ENCODE measurements at places on chromosomes 4 and X.

DNA sequence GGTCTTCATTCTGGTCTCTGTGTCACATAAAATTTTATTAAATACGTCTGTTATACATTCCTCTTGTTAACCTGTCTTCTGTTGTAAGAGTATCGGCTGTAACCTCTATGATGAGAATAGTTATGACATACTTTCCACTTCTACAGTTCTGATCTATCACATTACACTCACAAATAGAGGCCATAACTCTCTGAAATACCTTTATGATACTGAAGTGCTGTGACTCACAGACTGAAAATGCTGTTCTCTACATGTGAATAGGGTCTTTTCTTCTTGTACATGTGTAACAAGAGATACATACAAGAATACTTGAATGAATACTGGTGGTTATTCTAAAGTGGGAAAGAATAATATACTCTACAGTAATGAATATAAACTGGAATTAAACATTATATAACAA lies 1047.6 kb downstream of the TECRL start:
- DNase-seq: no peak

DNA sequence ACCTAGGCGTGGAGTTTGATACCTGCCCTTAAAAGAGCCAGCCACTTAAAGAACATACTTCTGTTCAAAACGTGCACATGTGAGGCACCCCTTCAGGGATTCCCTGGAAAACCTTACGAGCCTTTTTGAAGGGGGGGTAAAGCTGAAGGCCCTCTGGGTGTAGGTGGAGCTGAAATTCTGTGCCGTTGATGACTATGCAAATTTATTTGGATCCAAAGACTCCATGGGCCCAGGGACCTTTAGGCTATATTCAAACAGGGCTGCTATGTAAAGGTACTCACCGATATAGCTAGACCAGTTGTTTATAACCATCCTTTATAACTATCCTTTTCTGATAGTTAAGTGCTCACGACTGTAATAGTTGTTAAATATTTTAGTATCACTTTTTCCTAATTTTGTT lies 40.3 kb upstream of the NFXL1 start:
- DNase-seq: no peak

DNA sequence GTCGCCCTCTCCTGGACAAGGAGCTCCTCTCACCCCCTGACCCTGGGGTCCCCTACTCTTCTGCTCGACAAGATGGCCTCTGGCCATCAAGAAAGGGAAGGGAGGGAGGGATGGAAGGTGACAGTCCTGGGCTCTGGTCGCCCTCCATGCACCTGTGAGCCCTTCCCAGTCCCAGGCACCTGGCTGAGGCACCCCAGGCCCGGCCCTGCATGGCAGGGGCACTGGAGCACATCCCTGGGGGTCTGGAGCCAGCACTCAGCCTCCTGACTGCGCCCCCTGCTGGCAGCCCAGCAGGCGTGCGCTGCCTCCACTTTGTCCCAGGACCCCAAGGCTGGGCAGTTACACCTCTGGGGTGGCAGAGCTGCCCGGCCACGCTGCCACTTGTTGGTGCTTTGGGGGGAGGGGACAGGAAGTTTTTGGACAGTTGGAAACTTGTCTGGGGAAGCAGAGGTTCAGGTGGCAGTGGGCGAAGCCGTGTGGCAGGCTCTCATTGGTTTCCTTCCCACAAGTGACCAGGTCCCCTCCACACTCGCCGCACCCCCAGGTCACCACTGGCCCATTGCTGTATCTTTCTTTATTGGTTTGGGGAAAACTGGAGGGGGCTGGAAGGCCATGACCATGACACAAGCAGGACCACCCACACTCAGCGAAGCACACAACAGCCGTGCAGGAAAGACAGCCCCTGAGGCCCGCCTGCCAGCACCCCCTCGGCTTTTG lies 4.3 kb downstream of the PNCK start:
- DNase-seq: no peak

GRCh38 chrX:118074196-118074595 lies 42.4 kb downstream of the KLHL13 start:
- DNase-seq: no peak

DNA sequence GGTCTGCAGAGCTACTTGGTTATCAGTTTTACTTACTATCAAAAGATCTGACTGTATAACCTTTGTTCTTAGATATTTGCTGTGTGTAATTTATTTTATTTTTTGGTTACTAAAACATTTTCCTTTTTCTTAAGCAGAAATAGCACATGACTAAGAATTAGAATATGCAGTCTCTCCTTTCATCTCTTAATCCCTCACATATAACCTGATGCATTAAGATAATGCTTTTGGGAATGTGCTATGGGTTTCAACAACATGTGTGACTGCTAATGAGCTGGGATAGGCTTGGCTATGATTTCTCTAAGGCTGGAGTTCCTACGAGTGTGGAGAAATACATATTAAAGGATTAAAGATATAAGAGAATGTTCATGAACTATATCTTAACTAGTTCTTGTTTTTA lies 41.5 kb downstream of the SHROOM3 start:
- DNase-seq: no peak

GRCh38 chr4:99536848-99537247 lies 26.0 kb downstream of the C4orf17 start:
- no peak for DNase-seq

DNA sequence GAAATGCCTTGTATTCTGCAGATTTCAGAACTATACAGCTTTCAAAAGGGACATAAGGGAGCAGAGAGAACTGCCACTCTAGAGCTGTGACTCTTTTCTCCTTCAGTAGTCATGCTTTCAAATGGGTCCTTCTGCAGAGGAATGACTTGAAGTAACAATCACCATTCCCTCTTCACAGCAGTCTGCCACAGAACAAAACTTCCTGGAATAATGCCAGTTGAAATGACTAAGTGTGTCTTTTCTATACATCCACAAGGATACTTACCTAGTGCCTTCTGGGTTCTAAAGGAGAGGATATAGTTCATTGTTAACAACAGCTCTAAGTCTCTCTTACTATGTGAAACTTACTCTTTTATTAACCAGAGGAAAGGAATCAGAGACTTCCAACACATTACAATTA lies 515.4 kb upstream of the ATOH1 start:
- no peak for DNase-seq

Data from G401 (cell line).